ENCODE measurements at places on chromosomes 3 and 15.

GRCh38 chr3:184651904-184652303 is 60.0 kb downstream of the MAGEF1 start:
- DNase-seq, result no peak

DNA sequence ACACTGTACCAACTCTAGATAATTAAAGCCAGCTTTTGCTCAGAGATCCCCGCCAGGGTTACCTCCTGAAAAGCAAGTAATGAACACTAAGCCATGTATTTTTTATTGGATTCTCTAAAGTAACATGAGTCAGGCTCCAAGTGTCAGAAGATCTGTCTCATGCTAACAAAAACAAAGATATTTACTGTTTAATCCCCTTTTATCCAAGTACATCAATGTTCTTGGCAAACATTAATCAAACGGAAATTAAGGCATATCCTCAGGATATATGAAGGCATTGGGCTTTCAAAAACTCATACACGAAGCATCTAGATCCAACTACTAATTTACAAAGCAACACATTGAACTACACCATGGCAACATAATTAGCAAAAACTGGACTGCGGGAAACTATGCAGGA is 37.2 kb downstream of the MYO5A start:
- no peak for DNase-seq

DNA sequence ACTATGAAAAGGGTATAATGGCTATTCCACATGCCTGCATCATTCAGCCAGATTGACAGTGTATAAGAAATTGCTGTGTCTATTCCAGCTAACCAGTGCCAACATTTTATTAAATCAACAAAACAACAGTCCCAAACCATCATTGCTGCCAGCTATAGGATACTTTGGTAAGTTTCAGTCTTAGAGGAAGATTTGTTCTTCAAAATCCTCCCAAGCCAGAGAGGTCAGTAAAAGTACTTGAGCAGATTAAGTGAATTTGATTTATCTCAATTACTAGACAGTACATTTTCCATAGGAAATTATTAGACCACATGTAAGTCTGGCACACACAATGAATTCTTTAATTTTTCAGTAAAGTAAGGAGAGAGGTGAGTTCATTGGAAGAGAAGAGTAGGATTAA is 50.7 kb downstream of the TFG start:
- peak; percentile 25 for DNase-seq

- no peak for DNase-seq
These were observed 202.6 kb upstream of the MCTP2 start for GRCh38 chr15:94028809-94029208.

DNA sequence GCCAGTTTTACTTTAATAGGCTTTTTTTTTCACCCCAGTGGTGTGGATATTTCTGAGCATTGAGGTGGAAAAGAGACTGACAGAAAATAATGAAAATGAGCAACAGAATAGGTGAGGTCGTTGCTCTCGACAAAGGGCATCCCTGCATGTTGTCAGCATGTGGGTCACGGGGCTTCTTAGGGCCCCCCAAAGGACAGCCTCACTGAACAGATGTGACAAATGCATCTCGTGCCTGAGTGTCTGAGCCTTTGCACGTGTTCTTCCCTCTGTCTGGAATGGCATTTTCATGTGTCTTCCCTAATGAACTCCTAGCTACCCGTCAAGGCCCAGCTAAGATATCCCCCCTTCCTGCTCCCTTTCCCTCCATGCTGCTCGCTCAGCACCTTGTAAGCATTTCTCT is 31.8 kb downstream of the FAH start:
- no peak for DNase-seq

DNA sequence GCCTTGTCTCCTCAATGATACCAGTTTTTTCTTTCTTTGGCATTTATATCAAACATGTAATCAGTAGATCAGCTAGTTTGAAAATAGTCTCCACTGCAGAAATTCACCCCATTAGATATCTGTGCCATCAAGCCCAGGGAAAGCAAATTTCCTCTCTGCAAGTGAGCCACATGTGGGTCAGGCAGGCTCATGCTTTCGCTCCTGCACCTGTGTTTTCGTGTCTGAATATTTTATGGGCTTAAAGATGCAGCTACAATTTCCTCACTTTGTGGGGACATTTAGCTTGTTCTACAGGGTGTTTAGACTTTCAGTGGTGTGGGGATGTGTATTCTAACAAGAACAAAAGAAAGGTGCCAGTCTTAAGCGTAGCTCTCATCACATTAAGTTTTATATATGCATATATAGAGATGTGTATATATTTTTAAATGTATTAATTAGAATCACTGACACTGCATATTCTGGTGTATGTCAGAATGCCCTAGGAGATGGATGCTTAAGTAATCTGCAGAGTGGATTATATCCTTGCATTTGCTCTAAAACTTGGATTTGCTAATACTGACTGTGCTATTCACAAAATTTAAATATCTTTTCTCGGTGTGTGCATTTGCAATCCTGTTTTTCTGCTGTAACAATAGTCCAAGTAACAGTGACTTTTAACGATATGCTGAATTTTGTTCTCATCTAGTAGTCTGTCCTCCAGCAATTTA is 372.6 kb downstream of the PTPRG start:
- no peak for DNase-seq

DNA sequence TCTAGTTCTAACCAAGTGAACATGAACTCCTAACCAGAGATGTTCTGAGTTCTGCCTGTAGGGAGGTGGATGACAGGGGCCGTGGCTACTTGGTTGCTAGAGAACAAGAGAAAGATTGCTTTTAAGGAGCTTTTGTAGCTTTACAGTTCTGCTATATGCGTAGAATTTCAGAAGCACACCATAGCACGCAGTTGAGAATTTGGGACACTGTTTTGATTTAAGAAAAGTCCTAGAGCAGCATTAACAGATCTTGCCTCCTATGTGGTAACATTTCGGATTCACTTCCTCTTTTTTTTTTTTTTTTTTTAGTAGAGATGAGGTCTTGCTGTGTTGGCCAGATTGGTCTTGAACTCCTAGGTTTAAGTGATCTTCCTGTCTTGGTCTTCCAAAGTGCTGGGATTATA is 181.7 kb downstream of the TCF12 start:
- no peak for DNase-seq

DNA sequence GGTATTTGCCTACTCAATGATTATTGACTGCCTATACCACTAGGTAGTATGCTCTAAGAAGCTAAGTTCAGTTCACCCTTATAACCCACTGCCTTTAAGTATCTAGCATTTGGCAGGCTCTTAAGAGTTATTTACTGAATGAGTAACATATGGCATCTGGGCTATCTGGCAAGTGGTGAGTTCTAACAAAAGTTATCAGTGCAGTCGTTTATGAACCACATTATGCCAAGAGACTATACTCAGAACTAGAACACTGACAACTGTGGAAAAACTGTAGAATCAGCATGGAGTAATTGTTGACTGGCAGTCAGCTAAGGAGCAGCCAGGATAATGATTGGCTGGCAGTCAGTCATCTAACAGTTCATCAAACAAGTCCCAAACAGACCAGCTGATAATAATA is 25.8 kb downstream of the RAF1 start:
- no peak for DNase-seq

DNA sequence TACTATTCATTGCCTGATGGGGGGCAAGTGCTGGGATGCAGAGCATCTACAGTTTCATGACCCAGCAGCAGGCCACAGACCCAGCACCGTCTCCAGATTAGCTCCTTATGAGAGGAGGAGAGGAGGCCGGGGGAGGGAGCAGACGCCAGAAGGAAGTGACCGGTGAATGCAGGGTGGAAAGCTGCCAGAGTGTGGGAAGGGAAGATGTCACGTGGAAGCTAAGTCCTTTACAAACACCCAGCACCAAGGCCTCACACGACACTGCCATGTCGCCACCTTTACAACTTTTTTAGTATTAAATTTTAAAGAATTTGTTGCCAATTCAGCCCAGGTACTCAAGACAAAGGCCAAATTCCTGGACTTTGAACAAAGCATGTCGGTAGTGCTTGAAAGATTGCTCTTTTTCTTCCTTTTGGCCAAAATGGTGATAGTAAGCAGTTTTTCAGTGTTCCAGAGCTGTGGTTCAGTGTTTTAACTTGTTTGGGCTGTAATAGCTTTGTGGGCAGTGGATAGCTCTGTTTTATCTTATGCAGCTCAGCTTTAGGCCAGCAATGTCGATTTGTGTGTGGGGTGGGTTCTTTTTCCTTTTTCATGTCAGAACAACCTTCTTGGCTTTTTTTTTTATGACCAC is 58.2 kb downstream of the ZBTB38 start:
- DNase-seq, result no peak

- no peak for DNase-seq
These were observed 26.8 kb downstream of the CMC1 start for GRCh38 chr3:28267984-28268849.

- no peak for DNase-seq
These were observed 2.8 kb downstream of the LRRN1 start for GRCh38 chr3:3802046-3802445.

GRCh38 chr3:32089476-32089875 is 16.9 kb upstream of the GPD1L start:
- no peak for DNase-seq

DNA sequence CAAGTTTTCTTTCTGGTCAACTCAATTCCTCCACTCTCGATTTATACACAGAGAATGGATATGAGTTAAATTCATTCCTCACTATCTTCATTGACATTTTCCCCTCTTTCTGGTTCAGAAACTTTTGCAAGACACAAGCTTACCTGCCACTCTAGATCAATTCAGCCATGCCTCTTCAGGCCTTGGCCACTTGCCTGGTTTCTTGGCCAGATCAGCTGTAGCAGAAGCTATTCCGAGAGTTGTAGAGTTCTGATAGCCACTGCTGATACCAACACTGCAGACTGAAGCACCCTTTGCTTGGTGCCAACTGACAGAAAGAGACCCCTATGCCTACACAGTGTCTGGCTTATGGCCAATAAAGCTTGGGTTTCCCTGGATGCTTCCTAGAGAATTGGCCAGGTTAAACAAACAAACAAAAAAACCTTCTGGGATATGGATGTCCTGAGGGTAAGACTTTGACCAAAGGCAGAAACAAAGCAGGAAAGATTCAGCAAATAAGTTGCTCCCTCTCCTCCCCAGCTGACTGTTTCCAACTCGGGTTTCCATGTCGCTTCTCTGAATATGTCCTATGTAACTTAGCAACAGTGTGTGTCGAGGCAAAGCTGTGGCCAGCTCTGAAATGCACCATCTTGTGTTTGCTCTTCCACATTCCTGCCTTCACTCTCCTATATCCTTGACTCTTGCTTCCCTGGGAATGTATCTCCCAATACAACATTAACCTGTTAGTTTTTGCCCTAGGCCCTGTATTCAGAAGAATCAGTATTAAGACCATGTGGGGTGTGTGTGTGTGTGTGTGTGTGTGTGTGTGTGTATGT is 521.6 kb downstream of the EPHA3 start:
- DNase-seq, result no peak

DNA sequence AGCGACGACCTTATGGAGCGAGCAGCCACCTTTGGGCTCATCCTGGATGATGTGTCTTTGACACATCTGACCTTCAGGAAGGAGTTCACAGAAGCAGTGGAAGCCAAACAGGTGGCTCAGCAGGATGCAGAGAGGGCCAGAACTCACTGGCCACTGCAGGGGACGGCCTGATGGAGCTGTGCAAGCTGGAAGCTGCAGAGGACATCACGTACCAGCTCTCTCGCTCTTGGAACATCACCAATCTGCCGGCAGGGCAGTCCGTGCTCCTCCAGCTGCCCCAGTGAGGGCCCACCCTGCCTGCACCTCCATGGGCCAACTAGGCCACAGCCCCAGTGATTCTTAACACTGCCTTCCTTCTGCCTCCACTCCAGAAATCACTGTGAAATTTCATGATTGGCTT is 10.4 kb downstream of the NR1I2 start:
- no peak for DNase-seq

DNA sequence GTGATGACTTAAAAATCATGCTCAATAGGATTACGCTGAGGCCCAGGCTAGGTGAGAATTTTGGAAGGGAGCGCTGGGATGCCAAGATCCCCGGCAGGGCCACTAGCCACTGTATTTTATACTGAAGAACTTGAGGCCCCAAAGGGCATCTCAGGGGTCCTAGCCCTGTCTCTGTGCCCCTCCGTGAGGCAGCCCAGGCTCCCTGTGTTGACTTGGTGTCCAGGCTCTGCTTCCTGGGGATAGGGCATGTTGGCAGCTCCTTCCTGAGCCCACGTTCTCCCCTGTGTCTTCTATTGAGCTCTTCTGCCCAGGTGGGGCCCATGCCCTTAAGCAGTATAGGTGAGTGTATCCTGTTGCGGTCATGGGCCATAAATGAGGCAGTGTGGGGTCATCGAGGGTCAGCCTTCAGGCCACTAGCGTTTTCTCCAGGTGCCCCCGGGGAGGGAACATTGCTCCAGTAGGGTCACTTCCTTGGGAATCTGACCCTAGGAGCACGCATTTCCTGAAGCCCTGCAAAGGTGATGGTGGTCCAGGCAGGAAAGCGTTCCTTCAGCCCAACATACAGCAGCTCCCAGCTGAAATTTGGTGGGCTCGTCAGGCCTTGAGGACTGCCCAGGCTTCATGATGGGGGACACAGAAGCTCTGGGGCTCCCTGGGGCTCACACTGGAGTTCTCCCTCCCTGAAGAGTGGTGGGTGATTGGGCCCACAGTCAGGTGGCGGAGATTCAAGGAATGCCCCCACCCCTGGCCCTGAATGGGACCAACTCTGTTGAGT is 189.4 kb downstream of the UBE3A start:
- DNase-seq, result no peak

DNA sequence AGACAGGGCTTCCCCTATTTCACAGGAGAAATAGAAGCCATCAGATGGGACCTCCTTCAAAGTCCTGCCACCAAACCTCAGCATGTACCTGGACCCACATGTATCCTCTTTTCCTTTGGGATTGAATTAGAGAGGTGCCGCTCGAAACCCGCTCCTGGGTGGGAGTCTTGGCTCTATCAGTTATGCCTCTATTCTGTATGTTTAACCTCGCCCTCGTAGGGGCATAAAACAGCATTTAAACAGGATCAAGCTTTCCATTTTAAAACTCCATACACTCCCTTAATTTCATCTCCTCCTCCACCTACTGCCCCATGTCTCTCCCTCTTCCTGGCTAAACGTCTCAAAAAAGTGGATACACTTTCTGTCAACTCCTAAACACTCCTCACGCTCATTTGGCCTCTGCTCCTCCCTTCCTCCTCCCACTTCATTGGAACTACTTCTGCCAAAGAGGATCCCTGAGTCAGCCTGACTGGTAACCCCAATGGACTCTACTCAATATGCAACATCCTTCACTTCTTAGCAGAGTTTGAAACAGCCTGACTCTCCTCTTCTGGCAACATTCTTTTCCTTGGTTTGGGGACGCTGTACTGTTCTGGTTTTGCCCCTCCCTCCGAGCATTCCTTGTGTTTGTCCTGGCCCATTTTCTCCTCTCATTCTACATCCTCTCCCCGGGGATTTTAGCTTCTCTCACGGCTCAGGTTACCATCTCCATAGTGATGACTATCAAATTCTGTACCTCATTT is 23.0 kb upstream of the MUC20 start:
- DNase-seq, result no peak

- DNase-seq, result no peak
These were observed at the start of gene ST3GAL6 for GRCh38 chr3:98763076-98763475. Gene ST3GAL6 (plus strand): TSS chr3:98763340. CDS start chr3:98768441, 5,101 bp downstream.

- no peak for DNase-seq
These were observed 342.5 kb downstream of the SHQ1 start for GRCh38 chr3:72505539-72506405.

Measured in forelimb muscle (tissue), 1 donor.